ENCODE measurements at places on chromosomes 12 and 14. TPM values are rescaled to one million over a fixed set of nuclear protein-coding genes. Genes with fewer than 3 reads are reported as not detected.
A peak's percentile ranks its signal among the peaks of the same experiment; 100 is the strongest.

The CYP46A1 gene
- total RNA-seq: 0.52 TPM

The RNF212B gene
- not detected for total RNA-seq

The AVPR1A gene
- total RNA-seq: not detected

- DNase-seq: no peak
These were observed 35.3 kb upstream of the PLEKHD1 start for GRCh38 chr14:69449216-69449615.

GRCh38 chr12:57904848-57905811, 36.2 kb upstream of the ATP23 start:
- DNase-seq: peak; percentile 92

DNA sequence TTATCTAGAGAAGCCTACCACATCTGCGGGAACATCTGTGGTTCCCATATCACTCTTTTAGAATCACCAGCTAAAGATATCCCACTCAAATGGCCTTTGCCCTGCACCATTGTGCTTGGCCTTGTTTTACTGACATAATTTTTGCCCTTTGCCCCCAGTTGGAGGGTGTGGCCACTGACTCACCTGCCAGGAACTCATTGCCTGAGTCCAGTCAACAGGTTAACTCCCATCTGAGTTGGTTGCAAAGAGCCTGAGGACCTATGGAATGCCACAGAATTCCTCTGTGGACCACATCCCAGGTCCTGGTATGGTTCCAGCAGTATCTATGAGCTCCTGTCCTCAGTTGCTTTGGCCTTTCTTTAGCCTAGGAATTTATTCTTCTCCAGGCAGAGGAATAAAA, 55.7 kb upstream of the PTGR2 start:
- DNase-seq: peak; percentile 32

- DNase-seq: no peak
These were observed 8.4 kb upstream of the PNMA1 start for GRCh38 chr14:73722581-73722980.

- DNase-seq: no peak
These were observed 91.2 kb downstream of the WNK1 start for GRCh38 chr12:843609-844008.

DNA sequence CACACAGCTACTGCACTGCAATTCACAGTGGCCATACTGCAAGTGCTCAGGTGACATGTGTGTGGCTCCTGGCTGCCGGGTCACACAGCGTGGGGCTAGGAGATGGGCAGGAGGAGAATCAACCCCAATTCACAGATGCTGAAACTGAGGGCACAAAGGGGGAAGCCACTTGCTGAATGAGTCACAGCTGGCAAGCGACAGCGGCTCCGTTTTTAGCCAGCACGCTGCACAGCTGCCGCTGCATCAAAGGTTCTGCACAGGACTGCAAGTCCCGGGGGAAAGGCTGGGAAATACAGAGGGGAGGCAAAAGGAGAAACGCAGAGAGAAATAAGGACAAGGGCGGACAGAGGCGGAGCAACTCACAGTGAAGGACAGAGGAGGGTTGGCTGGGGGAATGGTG, 57.9 kb downstream of the KDM2B start:
- DNase-seq: peak; percentile 94

- no peak for DNase-seq
These were observed 4.0 kb downstream of the FZD10 start for GRCh38 chr12:130166306-130166705.

Data from Karpas-422 (cell line).